ENCODE measurements at places on chromosomes 3 and 15.
A peak's percentile ranks its signal among the peaks of the same experiment; 100 is the strongest.

DNA sequence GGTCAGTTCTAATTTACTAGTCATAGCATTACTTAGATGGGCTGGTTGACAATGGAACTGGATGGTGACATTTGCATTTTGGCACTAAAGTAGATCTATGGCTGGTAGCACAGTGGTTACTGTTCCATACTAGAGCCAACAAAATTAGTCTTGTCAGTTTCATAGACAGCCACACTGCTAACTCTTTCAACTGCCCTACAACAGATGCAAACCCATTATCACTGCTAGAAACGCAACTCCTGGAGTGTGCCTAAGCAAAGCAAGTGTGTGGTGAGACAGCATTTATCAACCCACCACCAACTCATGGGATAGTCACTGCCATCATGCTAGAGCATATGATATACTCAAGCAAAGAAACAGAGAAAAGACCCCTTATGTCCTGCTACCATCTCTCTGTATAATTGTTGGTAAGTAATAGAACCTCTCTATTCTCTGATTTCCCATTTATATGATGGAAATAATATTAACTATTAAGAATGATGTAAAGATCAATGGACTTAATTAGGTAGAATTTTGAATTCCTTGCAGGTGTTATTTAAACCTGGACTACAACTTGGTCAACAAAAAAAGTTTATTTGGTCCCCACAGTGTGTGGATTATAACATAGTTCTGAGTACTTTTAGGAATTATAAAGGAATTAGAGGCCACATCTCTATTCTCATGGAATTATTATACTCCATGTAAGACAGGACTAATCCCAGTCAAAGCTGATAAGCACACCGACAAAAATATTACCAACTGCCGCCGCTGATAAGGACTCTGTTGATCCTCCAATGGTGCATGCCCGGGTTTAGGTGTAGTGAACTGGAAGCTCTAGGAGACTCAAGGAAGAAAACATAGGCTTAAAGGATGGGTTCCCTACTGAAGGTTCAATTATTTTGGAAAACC is 19.9 kb upstream of the ABHD5 start:
- no peak for DNase-seq

DNA sequence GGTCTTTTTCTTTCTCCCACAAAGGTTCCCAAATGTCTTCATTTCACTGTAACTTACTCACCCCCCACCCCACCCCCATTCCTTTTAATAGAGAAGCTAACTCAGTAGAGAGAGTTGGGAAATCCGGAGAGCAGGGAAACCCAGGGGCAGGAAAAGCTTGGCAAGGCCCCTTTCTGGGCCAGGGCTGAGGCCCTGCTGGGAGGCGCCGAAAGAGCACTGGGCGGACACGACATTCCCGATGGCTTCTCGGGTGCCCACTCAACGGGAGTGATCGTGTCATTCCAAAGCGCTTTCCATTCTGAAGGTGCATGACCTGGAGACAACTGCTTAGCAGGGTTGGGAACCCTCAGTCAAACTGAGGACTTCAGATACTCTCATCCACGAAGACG is 1.6 kb upstream of the DALRD3 start:
- no peak for DNase-seq

DNA sequence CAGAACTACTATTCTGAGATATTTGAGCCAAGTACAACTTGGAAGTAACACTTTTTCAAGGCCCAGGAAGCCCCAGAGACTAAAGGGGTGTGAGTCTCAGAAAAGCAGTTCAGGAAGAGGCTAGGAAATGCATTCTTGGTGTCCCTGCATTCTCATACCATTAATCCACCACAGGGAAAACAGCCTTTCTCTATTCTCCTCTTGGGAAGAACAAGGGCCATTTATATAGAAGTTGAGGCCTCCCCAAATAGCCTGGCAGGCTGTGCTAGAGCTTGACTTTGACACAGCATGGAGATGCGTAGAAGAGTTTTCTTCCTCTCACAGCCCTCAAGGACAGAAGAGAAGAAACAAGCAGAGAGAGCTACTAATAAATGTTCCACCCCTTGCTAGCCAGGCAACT is 5.5 kb upstream of the NR2C2 start:
- no peak for DNase-seq

- DNase-seq = no peak
Measured at GRCh38 chr15:37217567-37217966, 117.2 kb upstream of the MEIS2 start.

- DNase-seq = no peak
Measured at GRCh38 chr3:57582474-57583168, 14.5 kb downstream of the ARF4 start.

- DNase-seq = no peak
Measured at GRCh38 chr3:126261037-126261436, 80.7 kb upstream of the ALDH1L1 start.

GRCh38 chr15:68154923-68155559 is 50.1 kb downstream of the CALML4 start:
- peak; percentile 34 for DNase-seq

DNA sequence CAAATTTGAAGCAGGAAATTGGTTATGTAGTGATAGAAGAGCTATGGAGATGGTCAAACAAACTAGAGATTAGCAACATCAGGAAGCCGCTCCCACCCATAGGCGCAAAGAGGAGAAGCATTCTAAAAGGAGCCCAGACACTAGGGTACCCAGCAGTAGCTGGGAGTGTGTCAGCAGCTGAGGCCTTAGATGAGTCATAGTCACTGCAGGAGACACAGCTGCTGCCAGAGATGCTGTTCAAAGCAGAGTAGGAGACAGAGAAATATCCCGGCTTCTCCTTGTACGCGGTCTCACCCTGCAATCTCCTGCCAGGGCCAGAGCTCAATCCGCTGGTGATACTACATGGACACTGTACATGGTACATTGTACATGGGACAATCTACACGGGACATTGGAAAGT is 61.9 kb downstream of the VGLL3 start:
- DNase-seq = no peak

DNA sequence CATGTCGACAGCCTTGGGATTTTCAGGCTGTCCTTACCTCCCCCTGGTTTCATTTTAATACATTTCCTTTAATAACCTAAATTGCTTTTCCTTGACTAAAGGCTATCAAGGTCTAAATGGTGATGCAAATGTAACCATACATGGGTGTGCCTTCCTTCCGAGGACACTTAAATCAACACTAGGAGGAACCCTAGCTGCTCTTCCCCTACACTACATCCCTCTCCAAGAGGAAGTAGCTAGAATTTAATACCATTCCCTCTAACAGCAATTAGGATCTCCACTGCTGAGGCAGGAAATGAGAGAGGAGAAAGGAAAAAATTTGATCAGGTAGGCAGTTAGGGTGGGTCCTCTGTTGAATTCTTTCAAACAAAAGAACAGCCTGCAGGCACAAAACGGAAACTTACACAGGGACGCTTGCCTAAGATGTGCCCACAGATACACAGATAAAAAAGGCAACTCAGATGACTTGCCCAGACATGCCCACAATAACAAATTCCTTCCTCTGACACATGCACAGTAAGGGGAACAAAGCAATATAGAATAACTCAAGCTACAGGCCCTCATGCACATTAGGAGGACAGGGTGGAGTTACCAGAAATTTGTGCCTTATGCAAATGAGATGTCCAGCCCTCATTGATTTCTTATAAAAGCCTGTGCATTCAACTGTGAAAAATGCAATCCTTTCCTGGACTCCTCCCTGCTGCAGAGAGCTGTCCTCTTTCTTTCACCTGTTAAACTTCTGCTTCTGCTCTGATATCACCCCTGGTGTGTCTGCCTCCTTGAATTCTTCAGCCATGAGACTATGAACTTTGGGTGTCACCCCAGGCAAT is 1024.4 kb upstream of the CADM2 start:
- DNase-seq = no peak
